ENCODE measurements at places on chromosomes 2 and 18.

GRCh38 chr2:175048275-175048674, 43.1 kb upstream of the CHN1 start:
- no peak for DNase-seq

DNA sequence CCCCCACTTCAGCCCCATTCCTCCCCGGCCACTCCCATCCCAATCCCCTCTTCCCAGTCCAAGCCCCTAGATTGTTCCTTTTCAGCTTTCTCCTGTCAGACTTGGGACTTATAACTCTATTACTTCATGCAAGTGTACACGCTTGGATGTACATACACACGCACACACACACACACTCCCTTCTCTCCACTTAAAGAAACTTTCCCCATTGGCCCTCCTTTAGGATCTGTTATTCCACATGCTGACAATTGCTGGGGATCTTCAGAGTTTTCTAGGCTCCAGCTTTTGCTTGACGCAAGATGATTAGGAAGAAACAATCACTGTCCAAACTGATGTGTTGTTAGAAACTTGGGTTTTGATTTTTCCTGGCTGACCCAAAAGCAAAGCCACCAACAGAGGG, 75.4 kb downstream of the CDK15 start:
- no peak for DNase-seq

DNA sequence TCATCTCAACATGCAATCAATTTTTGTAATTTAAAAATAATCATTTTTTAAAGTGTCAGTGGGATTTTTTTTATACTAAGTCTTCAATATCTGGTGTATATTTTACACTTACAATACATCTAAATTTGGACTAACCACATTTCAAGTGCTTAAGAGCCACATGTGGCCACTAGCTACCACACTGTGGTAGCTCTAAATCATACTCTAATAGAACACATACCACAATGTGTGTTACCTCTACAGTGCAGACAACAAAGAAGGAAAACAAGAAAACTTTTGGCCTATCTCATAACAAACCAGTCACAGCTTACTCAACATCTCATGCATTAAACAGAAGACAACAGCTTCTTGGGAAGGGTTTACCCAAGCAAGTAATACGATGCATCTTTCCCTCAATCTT, 24.5 kb downstream of the PIAS2 start:
- DNase-seq = no peak

GRCh38 chr2:167140767-167141166, 252.5 kb downstream of the XIRP2 start:
- peak; percentile 13 for DNase-seq

DNA sequence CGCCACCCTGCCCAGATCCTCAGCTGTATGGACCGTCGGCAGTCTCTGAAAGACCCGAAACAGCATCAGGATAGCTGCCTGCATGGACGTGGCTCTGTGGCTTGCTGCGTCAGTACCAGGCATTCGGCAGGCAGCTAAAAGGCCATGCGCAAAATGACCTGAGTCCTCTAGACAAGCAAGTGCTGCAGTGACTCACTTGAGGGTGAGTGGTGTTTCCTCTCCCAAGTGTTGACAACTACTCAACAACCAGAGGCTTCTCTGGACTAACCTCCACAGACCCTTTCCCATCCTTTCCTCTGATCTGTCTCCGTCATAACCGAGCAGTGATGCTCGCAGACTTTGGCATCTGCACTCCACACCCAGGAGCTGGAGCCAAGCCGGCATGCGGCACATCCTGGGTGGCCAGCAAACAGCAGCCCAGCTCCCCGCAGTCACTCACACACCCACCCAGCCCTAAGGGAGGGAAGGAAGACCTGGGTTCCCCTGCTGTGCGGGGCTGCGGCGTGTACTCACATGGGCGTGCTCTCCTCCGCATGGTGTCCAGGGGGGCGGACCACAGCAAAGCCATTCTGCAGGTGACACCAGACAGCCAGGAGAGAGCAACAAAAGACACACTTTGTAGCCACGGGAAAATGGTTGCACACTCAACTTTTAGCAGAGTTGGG, 239.3 kb downstream of the TWIST2 start:
- no peak for DNase-seq

- no peak for DNase-seq
Measured at GRCh38 chr2:8620611-8621382, 61.1 kb upstream of the ID2 start.

DNA sequence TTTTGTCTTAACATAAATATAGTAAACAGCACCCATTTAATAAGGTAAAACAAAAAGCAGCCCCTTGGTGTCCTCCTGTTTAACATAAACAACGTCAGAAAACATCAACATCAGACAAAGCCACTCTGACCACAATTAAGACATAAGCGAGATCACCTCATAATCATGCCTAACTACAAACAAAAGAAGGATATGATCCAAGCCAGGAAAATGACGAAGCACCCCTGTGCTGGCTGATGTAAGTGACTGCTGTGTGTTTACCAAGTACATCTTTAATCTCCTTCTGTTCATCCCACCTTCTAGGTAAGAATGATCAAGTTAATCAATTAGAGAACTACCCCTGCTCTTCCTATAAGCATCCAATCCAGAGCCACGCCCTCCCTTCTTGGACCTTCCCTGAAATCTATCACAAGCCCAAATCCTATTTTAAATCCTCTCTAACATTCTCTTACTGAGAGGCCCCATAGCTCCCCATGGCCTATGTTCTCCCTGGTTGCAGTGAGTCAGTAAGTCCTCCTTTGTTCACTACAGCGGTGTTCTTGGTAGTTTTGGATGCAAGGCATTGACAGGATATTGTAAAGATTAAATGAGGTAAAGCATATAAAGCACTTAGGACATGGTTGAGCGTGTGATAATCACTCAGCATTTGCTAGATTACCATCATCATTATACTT, 424.2 kb downstream of the TSN start:
- DNase-seq = no peak

- no peak for DNase-seq
Measured at GRCh38 chr18:41128126-41128525, 826.9 kb upstream of the PIK3C3 start.

DNA sequence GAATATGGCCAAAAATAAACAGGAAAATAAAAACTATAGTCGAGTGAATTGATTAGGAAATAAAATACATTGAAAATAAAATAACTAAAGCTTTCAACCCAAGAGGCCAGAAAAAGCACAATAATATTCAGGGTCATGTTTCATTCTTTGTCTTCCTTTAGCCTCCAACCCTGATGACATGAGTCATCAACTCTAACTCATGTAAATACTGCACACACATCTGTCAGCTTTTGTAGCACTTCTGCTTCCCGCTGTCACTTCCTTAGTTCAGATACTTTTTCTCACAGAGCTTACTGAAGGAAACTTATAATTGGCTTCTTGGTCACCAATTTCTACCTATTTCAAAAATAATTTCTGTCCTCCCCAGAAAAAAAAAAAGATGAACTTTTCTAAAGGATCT, 112.8 kb downstream of the UPP2 start:
- DNase-seq = peak; percentile 15

DNA sequence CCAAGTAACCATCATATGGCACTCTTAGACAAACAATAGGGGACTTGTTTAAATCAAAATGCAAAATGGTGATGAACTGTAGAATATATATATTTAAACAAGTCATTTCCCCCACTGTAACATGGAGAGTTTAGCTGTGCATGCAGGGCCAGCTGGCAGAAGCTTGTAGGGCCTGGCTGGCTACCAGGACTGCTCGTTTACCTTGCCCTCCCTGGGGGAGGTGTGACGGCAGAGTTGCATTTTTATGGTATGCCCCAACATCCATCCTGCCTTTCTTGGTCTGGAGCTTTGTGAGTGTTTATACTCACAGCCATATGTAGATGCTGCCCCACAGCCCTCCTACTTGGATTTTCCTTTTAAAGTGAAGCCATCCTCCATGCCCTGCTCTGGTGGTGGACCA, 101.7 kb upstream of the ZFP36L2 start:
- DNase-seq = no peak

DNA sequence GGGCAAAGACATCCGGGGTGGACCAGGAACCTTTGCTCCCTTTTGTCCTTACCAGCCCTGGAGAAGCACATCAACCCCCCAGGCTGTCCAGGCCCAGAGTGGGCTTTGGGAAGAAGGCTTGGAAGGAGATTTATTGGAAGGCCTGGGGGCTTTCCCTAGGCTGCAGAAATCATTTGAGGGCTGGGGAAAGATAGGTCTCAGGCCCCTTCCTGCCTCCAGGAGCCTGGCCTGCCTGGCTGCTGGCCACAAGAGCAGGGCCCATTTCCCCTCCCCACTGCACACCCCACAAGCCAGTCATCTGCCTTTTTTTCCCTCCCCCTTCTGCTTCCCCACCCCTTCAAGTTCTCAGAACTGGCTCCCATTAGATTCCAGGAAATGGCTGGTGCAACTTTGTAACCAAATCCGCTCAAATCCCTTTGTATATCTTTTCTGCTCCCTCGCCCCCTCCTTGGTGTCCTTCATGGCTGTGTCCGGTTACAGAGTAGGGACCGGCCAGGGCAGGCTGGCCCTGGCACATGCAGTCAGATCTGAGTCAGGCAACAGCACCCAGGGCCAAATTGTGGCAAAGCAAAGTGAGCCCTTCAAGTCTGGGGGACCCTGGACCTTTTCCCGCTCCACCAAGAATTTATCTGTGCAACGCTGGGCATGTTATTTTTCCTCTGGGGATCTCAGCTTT, 20.8 kb upstream of the TNP1 start:
- peak; percentile 34 for DNase-seq

DNA sequence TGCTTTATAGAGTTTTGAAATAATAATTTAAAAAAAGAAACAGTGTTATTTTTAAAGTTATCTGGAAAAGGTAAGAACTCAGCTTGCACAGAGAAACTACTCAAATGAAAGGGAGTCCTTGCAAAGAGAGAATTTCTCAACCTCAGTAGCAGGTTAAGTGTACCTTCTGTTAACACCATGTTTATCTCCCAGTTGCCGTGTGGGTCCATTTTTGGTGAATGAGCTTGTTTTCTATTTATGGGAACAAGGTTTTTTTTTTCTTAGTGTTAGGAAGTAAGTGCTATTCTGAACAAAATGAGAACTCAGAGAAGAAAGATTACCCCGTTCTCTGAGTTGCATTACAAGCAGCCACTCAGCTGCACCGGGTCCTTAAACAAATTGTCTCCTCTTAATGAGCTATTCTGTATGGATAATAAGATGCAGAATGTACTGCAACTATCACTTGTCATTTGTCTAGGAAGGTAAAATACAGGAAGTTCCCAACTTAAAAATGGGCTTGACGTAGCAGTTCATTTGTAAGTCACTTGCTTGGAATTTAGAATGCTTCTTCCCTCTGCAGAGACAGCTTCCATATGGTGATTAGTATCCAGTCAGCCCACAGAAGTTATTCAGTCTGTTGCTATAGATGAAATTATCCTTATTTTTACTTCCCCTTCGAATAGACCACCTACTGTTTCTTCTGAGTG, 74.9 kb downstream of the LTBP1 start:
- DNase-seq = no peak

Data from hindlimb muscle (tissue), 1 donor.